Non-pigmented ciliary epithelial cell (primary cell): ENCODE measurements at places on chromosomes 4 and X.

DNA sequence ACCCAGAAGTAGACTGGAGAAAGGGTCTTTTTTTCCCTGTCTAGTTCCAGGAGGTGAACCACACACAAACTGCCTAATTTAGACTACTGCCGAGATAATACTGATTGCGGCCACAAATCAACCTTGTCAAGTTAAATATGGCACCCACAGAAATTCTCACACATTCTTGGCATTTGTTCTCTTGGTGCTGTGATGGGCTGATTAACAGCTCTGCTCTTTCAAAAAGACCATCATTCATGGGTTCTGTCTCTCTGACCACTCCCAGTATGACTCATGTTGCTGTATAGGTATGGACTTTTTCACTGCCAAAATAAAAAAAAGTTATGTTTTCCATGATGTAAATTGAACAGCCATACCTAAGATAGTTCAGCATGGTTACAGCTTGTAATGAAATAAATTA, 1003.5 kb upstream of the LCORL start:
- no peak for DNase-seq

DNA sequence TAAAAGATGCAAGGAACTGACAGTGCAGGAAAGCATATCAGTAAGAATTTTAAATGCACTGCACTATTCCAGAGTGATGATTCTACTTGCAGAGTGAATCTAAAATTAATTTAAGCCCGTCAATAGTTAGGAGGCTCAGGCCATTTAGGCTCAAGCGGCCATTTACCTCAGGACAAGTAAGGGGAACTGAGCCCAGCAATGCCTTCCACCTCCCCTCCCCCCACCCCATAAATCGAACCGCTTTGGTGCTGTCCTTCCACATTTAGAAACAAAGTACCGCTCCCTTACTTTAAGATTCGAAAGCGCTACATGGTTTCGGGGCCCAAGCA, 665 bp downstream of the RBM41 start:
- DNase-seq: no peak

- no peak for DNase-seq
Measured at GRCh38 chrX:71128915-71129765, 10.7 kb downstream of the MED12 start.

GRCh38 chr4:133960975-133961374, 240.6 kb downstream of the PABPC4L start:
- no peak for DNase-seq

GRCh38 chr4:127174616-127175015, 458.1 kb upstream of the INTU start:
- no peak for DNase-seq

DNA sequence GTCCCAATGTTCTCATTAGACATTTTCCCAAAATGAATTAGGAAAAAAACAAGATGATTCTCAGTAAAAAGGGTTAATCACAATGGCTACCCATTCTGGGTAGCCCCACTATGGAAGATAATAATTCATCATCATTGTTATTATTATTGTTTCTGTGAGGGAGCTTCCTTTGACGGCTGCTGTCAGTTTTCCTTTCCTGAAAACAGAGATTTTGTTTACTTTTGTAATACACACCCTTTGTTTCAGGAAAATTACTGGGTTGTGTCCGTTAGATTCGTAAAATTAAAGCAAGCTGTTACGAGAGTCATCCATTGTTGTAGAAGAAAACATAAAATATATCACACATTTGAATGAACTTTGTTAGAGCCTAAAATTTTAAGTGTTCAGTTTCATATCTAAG, 192.9 kb upstream of the ANKRD50 start:
- DNase-seq: no peak

GRCh38 chr4:167210166-167210565, 24.1 kb downstream of the SPOCK3 start:
- no peak for DNase-seq

GRCh38 chr4:184163813-184164212, 53.9 kb downstream of the ENPP6 start:
- no peak for DNase-seq

- DNase-seq: peak; percentile 51
Measured at GRCh38 chr4:102535398-102536082, 34.4 kb downstream of the NFKB1 start.

DNA sequence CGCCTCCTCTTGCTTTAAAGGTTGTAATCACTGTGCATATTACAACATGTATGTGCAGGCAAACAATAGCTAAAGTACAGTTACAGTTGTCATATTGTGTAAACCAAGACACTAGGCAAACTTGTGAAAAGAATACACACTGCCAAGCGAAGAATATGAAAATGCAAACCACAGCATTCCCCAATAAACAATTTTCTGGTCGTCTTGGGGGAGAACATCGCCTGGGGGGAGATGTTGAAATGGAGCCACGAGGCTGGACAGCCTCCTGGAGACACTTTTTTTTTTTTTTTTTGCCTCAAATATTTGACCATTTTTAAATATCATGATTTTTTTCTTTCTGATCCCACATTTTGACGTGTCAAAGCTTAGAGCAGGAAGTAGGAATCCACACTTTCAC, 51.7 kb upstream of the PDLIM3 start:
- DNase-seq: no peak

DNA sequence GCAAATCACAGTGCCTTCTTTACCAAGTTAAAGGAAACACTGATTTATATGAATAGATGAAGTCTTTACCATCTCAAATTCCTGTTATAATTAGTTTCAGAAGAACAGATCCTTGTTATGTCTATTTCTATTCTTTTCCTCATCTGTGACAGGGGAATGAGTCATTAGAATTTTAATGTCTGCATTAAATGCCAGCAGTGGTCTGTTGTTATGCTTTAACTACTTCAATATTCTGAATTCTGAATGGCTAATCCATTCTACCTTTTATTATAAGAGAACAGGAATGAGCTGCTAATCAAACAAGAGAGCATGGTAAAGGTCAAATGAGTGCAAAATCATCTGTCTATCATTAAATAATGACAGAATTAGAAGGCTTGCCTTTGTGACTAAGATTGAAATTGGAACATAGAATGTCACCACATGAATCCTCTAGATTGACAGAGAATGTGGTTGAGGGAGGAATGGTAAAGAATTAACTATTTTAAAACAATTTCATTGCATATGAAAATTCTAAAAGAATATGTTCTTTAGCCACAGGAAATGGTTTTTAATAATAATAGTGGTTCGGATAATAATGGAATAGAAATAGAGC, 935.5 kb downstream of the ADGRL3 start:
- no peak for DNase-seq

GRCh38 chrX:133627673-133628072, 212.4 kb upstream of the GPC4 start:
- DNase-seq: no peak

GRCh38 chrX:32847921-32848320, 363.4 kb downstream of the DMD start:
- DNase-seq: no peak

- no peak for DNase-seq
Measured at GRCh38 chr4:63894161-63894560, 515.1 kb downstream of the TECRL start.

DNA sequence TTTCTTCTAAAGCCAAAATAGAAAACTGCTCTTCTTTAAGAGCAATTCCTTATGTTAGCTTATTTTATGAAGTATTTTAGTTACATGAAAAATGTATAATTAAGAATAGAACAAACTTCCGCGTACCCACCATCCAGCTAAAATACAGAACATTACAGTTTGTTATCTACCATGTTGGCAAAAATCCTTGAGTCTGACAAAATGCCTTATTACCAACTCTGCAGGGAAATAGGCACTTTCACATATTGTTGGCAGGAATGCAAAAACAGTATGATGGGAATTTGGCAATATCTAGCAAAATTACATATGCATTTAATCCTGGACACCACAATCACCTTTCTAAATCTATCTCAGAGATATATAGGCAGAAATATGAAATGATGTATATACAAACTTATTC, 32.4 kb upstream of the SLAIN2 start:
- no peak for DNase-seq

DNA sequence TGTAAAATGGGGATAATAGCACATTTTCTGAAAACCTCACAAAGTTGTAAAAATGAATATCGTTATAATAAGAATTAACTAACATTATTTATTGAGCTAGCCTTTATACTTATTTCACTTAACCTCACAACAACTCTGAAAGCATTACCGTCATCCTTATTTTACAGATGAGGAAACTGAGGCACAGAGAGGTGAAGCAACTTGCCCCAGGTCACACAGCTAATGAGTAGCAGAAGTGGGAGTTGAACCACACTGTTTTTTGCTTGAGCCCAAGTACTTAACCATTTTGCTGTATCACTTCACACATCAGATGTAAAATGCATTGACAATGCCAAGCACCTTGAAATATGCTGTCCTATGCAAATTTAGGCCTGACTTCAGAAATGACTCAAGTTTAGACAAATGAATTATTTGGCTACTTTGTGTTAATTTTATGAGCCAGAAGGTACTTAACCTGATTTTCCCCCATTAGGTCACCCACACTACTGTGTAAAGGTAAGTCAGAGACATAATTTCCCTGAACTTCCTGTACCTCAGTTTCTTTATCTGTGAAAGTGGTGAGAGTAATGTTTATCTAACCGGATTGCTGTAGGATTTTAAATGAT, 23.1 kb downstream of the CD40LG start:
- DNase-seq: no peak

DNA sequence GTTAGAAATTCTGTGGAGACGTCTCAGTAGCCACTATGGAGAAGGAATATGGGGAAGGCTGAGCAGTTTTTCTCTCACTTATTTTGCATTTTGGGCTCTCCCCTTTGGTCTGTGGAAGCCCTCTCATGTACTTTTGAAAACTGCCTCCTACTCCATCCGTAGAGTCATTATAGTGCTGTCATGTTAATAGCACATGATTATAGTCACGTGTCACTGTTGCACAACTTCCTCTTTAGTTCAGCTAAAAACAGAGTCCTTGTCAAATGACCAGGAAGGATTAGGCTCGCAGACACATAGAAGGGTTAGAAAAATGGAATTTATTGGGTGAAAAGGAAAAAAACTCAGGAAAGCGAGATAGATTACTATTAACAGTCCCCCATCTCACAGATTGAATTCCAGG, 258.2 kb upstream of the CXorf51A start:
- DNase-seq: no peak

DNA sequence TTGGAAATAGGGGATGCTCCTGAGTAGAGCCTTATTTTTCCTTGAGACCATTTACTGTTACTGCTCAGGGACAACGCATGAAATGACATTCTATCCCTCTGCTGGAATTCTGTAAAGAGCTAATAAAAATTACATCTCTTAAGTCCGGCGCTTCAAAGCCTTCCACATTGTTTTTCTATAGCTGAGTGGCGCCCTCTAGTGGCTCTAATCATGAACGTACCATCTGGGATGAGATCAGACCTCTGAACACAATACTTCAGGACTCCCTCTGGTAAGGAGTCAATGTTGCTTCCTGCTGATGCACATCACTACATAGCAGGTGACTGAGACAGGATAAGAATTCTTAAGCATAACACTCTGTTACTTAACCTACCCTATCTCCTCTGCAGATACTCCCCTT, 6.0 kb downstream of the HMGN5 start:
- no peak for DNase-seq

- no peak for DNase-seq
Measured at GRCh38 chr4:25882226-25882625, 19.4 kb upstream of the SEL1L3 start.

DNA sequence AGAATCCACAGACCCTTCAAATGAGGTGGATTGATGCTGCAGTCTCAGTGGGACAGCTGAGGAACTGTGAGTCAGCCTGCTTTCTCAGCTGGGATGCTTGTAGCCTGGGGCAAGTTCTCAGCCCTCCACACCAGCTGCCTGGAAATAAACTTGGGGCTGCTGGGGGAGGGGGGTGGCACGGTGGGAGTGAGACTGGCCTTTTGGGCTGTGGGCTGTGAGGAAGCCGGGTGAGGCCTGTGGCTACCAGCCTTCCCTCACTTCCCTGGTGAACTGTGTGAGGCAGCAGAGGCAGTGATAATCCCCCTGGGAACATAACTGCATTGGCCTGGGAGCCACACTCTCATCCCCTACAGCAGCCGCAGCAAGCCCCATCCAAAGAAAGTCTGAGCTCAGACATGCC, 114.5 kb upstream of the GUCY1A1 start:
- DNase-seq: no peak

GRCh38 chrX:44071070-44071645, 98.0 kb upstream of the NDP start:
- no peak for DNase-seq
